ENCODE measurements at places on chromosomes 12 and 14. TPM values are rescaled to one million over a fixed set of nuclear protein-coding genes. Genes with fewer than 3 reads are reported as not detected.

ANKRD33 gene
- not detected for total RNA-seq

KRT81 gene
- total RNA-seq: 0.84 TPM

NDUFA12 gene
- total RNA-seq: 79.7 TPM

ESPL1 gene
- total RNA-seq: 50.3 TPM

All from HCT116 (cell line).